CD8-positive, alpha-beta memory T cell (primary cell): ENCODE measurements at places on chromosomes 7 and 10.

DNA sequence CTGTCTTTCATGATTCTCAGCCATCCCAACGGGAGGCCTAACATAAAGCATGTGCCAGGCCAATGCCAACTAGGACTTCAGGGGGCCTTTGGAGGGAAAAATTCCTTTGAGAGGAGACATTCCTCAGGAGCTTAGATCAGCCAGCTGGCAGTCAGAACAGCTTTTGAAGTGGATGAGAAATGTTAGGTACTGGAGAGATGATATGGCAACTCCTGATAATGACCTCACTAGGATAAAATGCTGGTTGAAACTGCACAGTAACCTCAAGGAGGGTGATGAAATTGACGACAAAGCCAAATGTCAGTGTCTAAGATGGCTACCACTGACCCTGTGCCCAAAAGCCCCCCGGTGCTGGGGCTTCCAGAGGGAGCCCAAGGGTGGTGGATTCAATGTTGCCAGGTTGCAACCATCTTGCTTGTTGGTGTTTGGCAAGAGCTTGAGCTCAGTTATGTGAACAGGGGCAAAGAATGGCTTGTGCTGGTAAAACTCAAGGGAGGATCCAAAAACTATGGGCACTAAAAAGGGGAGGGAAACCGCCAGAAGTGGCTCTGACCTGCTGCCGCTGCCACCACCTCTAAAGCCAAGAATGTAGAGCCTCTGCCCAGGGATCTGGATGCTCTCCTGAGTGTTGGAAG lies 121.2 kb downstream of the UBE2H start:
- DNase-seq, result no peak

GRCh38 chr7:148241700-148242293 lies 348.8 kb upstream of the C7orf33 start:
- no peak for DNase-seq

DNA sequence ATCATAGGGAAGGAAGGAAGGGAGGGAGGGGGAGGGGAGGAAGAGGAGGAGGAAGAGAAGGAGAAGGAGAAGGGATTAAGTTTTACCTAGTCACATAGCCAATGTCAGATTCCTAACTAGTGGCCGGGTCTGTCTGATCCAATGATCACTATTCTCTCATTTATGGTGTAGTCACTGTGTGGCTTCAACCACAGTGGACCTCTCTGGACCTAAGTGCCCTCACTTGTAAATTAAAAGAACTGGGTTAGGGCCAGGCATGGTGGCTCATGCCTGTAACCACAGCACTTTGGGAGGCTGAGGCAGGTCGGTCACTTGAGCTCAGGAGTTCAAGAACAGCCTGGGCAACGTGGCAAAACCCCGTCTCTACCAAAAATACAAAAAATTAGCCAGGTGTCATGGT lies 6.6 kb upstream of the SERPINE1 start:
- DNase-seq, result no peak

GRCh38 chr7:130207642-130208041 lies at the start of gene SSMEM1:
SSMEM1 (plus strand) TSS chr7:130207860; CDS start chr7:130207911, 51 bp downstream.
- no peak for DNase-seq

GRCh38 chr10:43252783-43253341 lies 14.0 kb downstream of the RASGEF1A start:
- DNase-seq, result peak; percentile 39

- no peak for DNase-seq
Measured at GRCh38 chr7:113083132-113083815, 3.4 kb downstream of the GPR85 start.

DNA sequence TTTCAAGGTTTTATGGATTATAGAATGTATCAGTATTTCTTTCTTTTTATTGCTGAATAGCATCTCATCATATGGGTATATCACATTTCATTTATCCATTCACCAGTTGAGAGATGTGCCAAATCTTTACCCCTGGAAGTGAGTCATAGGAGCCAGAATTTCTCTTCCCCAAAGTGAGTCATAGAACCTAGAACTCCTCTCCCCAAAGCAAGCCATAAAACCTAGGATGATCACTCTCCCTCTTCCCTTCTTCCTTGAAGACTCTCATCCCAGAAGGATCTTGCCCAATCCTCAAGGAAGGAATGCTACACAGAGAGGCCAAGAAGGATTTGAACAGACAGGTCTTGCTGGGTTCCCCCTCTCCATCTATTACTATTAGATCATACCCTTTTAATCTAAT lies 199.9 kb downstream of the EVX1 start:
- DNase-seq, result no peak

DNA sequence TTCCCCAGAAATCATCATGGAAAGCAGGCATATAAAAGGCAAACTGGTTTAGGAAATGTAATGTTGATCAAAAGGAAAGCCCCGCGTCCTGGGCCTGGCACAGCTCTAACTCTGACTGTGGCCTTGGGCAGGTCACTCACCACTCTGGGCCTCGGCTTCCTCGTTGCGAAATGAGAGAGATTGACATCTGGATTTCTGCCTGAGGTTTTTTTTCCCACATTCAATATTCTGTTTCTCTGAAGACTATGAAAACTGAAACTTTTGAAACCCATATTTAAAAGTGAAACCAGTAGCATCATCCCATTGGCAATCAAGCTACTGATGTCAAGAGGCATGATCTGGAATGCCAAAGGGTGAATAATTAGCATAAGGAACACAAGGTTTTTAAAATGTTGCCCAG lies 369.7 kb upstream of the NPVF start:
- no peak for DNase-seq

GRCh38 chr7:29564496-29565223 lies 1.0 kb downstream of the PRR15 start:
- no peak for DNase-seq

- no peak for DNase-seq
Measured at GRCh38 chr10:74244097-74244685, 93.2 kb downstream of the ADK start.

- no peak for DNase-seq
Measured at GRCh38 chr7:12777257-12777656, 89.8 kb downstream of the ARL4A start.
